Hippocampal formation (tissue), 2 donors: ENCODE measurements at places on chromosomes 11 and 22.

GRCh38 chr22:22244316-22245250 is at the start of gene VPREB1:
TSS of gene VPREB1 (plus strand) at chr22:22244786. CDS start at chr22:22244814, 28 bp downstream.
- no peak for DNase-seq

DNA sequence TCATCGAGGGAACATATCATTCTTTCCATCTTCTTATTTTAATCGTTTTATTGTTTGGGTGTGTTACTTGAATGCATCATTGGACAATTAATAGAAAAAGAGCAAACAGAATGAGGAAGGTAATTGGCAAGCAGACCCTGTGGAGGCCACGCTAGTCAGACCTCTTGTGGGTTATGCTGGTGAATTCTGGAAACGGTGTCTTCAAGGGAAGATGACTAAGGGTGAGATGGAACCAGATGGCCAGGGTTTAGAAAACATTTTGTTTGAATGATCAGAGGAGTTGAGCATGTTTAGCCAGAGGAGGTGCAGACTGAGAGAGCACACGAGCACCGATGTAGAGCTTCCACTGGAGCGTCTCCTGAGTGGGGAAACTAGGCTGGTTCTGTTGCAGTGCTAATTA is 8.5 kb downstream of the ST14 start:
- DNase-seq = no peak

DNA sequence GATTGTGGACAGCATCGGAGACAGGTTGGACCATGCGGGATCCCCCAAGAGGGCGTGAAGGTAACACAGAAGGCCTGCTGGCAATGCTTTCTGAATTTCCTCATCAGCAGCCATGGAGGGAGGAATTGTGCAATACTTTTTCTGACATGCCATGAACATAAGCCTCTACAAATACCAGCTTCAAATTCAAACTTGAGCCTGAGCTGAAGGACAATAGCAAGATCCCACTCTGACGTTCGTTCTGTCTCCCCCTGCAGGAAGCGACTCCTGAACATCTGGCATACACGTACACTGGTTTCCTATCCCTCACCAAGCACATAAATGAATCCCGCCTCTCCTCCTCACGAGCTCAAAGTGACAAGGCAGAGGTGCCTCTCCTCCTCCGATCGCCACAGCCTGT is 312.2 kb downstream of the BRD1 start:
- no peak for DNase-seq

- no peak for DNase-seq
These were observed 7.9 kb downstream of the DDB2 start for GRCh38 chr11:47222696-47223095.

- DNase-seq = no peak
These were observed 434 bp downstream of the XPNPEP3 start for GRCh38 chr22:40857309-40857855.

DNA sequence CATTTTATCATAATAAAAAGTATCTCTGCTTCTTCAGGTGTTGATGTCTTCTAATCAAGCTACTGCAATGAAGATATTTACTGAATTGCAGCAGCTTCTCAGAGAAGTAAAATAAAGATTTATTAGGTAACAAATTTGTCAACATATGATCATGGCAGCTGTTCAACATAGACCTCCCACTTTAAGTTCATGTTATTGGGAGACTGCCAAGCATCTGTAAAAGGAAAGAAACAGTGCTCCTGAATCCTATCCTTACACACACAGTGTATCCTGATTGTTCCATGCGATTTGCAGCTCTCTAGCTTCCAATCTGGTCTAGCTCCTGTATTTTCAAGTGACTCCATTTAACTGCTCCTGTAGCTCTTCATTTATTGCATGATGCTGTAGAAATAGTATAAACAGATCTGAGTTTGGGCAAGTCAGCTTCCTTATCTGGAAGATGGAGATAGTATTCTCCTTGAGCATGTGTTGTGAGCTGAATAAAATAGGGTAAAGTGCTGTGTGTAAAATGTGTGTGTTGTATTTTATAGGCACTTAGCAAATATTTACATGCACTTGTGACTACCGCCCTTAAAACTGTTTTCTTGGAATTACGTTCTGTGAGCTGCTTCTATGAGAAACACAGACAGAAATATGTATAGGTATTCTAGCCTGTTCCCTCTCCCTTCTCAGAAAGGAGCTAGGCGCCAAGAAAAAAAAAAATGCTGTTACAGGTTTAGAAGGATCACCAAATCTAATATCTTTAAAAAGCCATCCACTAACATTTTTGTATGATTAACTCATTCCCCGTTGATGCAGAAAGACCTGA is 290.6 kb downstream of the JRKL start:
- no peak for DNase-seq

GRCh38 chr11:45392154-45392553 is 106.0 kb upstream of the SYT13 start:
- DNase-seq = no peak

GRCh38 chr22:45893516-45893915 is 83.4 kb downstream of the WNT7B start:
- DNase-seq = no peak

GRCh38 chr11:73263640-73264039 is 8.5 kb upstream of the P2RY6 start:
- DNase-seq = no peak

DNA sequence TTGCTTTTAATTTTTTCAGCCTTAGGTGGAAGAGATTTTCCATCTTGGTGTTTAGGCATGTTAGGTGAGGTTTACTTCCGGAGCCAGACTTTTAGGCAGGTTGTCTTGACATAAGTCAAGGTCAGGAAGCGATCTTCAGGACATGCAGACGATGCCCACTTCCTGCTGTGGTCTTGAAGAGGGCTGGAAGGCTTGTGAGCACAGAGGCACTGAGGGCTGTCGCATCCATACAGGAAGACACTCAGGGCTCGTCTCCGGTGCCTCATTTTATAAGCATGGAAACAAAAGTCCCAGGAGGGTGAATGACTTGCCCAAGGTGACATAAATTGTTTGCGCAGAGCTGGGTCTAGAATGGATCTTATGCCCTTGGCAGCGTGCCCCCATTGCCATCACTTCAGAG is 30.8 kb downstream of the MARK2 start:
- DNase-seq = no peak

DNA sequence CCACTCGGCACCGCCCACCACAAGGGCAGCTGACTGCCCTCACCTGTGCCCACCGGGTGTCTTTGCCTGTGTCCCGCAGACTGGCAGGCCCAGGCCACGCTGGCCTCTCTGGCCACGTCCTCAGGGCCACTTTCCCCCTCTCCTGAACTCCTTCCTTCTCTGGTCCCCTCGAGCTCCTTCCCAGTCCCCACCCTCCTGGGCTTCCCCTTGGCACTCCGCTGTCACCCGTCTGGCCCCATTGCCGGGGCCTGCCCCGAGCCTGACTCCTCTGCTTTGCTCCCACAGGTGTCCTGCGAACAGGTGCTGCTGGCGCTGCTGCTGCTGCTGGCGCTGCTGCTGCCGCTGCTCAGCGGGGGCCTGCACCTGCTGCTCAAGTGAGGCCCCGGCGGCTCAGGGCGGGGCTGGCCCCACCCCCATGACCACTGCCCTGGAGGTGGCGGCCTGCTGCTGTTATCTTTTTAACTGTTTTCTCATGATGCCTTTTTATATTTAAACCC is 14.2 kb downstream of the MCAT start:
- DNase-seq = no peak

DNA sequence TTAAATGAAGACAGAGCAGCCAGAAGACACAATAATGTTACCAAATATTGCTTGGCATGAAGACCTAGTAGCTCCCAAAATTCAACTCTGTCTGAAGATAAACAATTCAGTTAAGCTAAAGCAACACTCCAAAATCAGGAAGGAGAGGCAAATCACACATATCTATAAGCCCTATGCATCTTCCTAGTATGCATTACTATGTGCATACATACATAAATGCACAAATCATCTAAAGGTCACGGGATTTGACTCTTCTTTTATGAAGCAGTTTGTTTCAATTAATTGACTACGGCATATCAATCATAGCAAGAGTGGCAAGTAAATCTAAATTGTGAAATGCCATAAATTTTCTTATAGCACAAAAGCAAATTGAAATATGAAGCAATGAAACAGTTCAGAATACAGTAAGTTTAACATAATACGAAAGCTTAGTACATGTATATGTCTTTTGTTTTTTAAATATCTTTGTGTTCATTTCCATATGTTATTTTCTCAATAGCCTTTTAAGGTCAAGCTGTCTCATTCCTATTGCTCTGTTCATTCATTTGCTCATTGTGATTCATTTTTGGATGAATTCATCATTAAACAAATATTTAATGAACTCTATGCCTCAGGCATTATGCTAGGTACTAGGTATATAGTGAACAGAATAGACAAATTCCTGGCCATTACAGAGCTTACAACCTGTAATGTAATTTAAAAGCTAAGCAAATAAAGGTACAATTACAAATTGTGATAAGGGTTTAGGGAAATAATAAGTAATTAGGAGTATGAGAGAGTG is 540.5 kb downstream of the DLG2 start:
- DNase-seq = no peak

DNA sequence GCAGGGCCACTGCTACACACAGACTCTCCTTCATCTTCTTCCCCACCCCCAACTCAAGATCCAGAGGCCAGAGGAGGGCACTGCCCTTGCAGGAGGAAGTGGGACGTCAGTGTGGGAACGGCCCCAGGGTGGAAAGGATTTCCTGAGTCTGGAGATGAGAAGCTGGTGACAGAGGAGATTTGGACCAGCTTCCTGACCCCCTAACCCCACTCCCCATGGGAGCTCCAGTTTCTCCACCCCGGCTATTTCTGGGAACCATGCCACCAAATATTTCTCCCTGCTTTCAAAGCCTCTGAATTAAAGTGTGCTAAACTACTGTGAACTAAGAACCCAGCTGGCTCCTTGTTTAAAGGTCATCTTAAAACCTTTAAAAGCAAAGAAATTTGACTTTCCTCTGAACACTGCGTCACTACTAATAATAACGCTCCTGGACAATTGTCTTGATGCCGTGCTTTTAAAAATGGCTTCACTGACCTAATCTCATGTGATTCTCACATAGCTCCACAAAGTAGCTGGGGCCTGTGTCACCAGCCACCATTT is 46.6 kb downstream of the CWC15 start:
- DNase-seq = peak; percentile 62

DNA sequence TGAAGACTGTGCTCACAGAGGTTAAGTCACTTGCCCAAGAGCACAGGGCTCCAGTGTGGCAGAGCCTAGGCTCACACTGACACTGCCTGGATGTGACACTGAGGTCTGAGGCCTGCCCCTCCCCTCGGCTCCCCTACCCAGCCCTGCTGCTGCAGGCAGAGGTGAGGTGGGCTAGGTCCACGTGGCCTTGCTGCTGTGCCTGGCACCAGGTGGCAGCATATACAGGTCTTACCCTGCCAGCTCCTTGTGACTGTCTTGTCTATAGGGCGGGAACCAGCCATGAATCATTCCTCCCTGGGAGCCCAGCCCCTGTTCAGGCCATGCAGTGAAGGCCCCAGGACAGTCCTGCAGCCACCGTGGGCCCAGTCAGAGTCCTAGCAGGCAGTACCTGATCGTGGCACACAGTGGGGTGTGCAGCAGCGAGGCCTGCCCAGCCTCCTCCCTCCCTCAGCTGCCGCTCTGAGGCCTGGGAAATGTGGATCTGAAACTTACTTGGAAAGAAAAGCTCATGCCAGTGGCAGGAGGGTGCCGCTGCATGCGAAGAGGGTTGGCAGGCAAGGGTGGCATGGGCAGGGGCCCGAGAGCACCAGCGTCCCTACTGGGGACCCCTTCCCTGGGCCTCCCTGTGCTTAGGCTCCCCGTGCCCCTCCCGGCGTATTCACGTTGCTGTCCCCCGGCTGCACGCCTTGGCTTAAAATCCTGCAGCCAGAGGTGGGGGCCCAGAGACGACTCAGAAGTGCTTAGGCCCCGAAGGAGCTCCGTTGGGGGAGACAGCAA is 1.2 kb upstream of the CERK start:
- no peak for DNase-seq

GRCh38 chr11:129929721-129930120 is 34.3 kb upstream of the NFRKB start:
- DNase-seq = no peak

- DNase-seq = no peak
These were observed 34.7 kb downstream of the SNX19 start for GRCh38 chr11:130881475-130882137.

- DNase-seq = no peak
These were observed 83.0 kb downstream of the CDKN1C start for GRCh38 chr11:2802389-2803185.

- DNase-seq = no peak
These were observed 11.5 kb upstream of the DKK3 start for GRCh38 chr11:12019866-12020416.

DNA sequence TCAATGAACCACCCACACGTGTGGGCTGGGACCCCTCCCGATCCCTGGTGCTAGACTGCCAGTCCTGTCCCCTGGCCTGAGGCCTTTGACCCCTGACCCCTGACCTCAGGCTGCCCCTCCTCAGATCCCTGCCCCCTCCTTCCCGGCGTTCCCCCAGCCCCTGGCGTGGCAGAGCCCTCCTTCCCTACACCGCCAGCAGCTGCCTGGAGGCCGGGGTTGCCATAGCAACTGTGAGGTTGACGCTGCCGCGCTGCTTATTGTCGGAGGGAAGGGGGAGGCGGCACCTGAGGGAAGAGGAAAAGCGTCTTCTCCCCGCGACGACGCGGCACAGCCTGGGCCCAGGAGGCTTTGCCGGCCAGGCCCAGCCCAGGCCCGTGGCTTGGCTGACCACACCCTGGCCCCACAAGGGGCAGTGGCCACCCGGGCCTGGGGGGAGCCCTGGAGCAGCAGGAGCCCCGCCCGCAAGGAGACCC is 32.6 kb downstream of the SHANK3 start:
- peak; percentile 19 for DNase-seq

DNA sequence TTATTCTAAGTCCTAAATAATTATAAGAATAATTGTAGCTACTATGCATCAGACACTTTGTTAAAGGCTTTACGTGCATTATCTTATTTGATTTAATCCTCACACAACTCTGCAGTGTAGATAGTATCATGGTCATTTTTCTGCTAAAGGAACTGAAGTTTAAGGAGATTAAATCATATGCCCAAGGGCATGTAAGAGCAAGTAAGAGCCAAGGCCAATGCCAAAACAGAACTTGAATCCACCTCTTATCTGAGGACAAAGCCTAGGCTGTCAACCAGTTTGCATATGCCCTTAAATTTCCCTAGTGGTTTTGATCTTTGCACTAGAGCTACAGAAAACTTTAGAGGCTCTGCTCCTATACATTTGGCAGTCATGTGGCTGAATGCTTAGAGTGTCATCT is 65.6 kb upstream of the OR5AK2 start:
- no peak for DNase-seq

GRCh38 chr11:2166091-2166851 is 5.3 kb upstream of the INS start:
- no peak for DNase-seq

DNA sequence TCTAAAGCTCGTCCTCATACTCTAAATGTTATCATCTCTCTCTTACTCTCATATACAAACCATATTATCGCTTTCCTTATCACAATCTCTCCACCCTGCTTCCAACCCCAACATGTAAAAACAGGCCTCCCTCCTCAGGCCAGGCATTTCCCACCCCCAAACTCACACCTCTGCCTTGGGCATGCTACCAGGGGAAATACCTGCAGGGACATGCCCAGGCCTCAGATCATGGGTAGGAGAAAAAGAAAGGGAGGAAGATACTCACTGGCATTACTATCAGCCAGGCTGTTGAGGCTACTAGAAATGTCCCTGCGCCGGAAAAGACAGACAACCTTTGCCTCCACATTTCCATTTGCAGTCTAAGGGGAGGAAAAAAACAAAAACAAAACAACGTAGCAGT is 1.8 kb downstream of the MTA2 start:
- DNase-seq = no peak
